ENCODE measurements at places on chromosomes 4 and X.

GRCh38 chr4:138235419-138235952, 6.7 kb downstream of the SLC7A11 start:
- no peak for DNase-seq

DNA sequence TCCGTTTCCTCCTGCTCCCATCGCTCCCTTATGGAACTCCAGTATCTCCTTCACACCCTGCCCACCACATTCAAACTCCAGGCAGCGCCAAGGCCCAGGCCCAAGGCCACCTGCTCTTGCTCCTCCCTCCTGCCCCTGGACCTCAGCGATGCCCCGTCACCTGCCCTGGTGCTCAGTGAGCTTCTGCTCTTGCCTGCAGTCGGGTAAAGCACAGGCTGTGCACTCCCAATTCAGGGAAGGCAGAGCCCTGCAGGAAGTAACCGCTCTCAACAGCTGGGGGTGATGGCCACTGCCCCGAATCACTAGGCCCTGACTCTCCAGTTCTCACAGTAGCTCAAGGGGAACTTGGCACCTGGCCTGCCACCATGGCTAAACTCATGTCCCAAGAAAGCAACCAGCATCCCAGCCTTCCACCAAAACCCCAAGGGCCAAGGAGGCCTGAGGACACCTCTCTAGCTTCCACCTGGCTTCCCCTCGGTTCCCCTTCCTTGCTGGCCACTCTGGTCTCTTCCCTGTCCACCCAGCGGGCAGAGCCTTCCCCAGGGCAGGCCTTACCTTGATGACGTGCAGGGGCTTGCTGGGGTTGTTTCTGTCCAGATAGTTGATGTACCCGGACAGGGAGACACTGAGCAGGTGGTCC, 29.3 kb downstream of the WDR1 start:
- DNase-seq = no peak

DNA sequence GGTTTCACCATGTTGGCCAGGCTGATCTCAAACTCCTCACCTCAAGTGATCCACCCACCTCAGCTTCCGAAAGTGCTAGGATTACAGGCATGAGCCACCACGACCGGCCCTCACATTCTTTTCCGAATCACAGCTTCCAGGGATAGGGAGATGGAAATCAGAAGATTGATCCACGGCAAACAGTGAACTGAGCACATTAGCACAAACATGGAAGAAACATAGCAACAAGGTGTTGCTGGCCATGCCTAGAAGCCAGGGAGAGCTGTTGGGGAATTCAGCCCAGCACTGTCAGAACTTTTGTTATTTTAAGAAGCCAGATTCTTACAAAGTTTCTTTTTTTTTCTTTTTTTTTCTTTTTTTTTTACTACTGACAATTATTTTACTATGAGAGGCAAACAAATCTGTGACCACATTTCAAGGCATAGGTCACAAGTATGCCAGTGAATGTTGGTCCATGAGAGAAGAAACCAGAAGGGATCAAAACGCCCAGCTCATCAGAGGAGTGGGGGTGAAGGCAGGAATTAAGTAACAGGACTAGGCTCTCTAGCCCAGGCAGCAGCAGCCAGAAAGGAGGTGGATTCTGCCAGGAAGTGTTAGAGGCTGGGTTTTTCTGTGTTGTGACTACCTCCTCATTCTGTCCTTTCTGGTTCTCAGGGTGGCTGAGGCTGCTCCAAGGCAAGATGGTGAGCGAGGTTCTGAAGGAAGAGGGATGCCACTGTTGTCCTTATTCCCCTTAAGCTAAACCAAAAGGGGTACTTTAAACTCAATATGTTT, 44.1 kb downstream of the TEC start:
- DNase-seq = no peak

DNA sequence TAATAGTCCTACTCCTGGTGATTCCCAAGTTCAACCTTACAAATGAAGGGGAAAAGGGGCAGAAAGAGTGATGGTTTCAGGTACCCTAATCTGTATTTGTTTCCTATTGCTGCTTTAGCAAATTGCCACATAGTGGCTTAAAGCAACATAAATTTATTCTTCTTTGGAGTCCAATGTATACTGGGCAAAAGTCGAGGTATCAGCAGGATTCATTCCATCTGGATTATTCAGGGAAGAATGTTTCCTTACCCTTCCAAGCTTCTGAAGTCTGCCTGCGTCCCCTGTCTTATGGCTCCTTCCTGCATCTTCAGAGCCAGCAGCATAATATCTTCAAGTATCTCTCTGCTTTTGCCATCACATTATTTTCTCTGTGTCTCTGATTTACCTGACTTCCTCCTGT, 10.3 kb upstream of the BST1 start:
- DNase-seq = no peak

DNA sequence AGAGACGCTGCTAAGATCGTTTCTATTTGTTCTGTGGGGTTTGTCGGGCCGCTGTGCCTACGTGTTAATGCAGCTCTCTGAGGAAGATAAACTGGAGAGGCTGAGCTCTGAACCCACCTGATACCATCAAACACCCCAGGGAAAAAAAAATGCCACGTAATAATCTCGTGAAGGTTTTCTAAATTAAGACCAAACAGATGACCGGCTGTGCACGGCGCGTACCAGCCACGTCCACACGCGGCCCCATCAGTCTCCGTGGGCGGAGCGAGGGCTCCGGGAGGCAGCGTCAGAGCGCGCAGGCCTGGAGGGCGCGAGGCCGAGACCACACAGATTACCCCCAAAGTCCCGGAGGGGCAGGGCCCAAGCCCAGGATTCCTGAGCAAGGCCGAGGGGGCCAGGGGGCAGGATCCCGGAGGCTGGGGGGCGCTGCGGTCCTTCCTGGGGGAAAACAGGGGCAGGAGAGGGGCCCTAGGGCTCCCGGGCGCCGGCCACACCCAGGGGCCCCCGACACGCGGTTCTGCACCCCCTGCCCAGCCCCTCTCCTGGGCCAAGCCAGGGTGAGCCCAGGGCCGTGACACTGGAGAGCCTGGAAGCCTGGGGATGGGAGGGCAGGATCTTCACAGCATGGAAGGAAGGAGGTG, 91.9 kb downstream of the FAM53A start:
- DNase-seq = no peak

DNA sequence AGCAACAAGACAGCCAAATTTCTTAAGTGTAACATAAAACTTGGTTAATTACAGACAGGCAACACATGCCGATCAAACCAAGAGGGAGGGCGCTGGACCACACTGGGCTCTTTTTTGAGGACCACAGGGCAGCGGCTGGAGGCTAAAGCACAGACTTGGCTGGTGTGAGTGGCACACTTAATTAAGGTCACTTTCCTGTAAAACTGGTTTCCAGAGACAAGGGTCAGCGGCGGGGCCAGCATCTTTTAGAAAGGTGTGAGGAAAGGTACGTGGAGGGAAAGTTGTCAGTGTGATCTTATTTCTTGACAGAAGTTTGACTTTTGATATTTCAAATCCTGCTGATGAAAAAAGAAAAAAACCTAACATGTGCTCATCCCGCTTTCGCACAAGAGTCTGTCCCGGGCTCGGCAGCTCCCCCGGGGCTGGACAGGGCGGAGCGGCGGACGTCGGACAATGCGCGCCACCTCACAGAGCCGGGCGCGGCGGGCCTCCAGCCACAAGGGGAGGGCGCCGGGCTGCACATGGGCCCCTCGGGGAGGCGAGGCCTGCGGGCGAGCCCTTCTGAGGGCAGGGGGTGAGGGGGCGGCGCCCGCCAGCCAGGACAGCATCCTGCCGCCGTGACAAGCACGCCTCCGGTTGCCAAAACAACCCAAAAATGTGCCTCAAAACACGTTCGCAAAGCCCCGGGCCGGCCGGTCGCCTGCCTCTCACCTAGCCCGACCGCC, 660 bp upstream of the HSPA4L start:
- no peak for DNase-seq

DNA sequence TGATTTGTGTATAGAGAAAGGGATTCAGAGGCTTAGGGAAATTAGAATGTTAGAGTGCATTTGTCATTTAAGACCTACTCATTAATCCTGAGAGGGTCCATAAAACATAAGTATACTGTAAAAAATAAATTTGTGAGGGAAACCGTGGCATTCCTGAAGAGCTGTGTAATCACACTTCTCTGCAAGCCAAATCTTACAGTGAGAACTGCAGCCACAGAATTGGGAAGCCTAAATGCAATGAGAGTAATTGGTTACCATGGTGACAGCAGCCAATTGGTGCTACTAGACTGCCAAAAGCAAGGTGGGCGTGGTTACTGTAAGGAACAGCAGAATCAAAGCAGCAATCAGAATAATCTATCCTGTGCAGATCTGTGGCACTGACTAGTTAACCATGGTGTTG, 345.2 kb upstream of the GRID2 start:
- DNase-seq = no peak

Data from SHP77 treated with DMSO at 0.1 percent for 48 hours (cell line).